ENCODE measurements at places on chromosomes 2 and 18. TPM values are rescaled to one million over a fixed set of nuclear protein-coding genes. Genes with fewer than 3 reads are reported as not detected.

The NEUROD1 gene
- not detected for total RNA-seq

The PLGLB2 gene
- total RNA-seq: 0.24 TPM

The SLC8A1 gene
- 19.9 TPM for total RNA-seq

The MBD5 gene
- total RNA-seq: 11.2 TPM

The HDLBP gene
- 521 TPM for total RNA-seq

The G6PC2 gene
- total RNA-seq: not detected

DNA sequence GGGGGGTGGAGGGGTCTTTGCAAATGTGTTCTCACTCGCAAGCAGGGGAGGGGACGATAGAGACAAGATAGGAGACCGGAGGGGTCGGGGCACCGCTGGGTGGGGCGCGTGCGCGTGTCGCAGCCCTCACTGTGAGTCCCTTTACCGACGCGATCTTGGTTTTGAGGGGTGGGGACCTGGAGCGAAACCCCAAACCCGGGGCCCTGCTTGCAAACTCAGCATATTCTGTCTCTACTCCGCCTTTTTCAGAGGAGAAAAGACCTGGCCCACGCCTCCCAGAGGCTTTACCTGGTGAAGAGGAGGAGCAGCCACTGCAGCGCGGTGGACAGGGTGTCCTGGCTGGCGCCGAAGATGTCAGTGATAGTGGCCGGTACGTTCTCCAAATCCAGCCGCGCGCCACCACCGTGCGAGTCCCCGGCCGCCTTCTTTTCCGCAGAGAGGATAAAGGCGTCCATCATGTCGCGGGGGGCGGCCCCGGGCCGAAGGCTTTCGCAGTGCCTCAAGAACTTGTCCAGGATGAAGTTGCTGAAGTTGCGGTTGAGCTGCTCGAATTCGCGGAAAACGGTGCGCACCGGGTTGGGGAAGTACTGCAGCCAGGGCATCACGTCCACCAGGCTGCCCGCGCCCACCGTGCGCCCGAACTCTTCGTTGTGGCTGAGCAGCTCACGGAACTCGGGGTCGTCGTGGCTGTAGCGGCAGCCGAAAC, 1.7 kb downstream of the CYP1B1 start:
- no peak for DNase-seq

DNA sequence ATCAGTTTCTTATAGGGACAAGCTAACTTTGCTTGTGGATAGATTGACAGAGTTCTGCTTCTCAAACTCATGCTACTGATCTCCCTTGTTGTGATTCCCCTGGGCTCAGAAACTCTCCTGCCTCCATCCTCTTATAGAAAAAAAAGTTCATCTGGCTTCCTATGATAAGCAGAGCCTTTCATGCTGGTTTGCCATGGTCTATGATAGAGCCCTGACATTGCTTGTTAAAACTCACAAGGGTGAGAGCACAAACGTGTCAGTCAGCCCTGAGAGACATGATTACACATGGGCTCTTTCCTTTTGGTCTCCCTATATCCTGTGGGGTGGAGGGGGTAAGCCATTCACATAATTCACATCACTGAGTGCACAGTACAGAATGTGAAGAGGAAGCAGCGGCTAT, 121.8 kb downstream of the TDRD15 start:
- no peak for DNase-seq

- no peak for DNase-seq
Measured at GRCh38 chr2:202278944-202279343, 13.4 kb downstream of the NOP58 start.

- no peak for DNase-seq
Measured at GRCh38 chr2:71120195-71120594, 9.8 kb downstream of the MCEE start.

DNA sequence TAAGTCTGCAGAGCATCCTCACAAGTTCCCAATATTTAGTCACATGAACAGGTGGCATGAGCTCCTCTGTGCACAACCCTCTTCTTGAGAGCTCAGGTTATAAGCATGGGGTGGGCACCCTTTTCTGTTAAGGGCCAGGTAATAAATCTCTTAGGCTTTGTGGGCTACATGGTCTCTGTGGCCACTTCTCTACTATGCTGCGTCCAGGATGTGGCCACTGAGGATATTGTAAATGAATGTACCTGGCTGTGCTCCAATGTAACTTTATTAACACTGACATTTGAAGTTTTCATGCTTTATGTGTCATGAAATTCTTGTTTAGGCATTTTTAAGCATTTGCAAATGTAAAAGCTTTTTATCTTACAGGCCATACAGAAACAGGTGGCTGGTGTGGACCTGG, 116.8 kb upstream of the ST6GAL2 start:
- no peak for DNase-seq

DNA sequence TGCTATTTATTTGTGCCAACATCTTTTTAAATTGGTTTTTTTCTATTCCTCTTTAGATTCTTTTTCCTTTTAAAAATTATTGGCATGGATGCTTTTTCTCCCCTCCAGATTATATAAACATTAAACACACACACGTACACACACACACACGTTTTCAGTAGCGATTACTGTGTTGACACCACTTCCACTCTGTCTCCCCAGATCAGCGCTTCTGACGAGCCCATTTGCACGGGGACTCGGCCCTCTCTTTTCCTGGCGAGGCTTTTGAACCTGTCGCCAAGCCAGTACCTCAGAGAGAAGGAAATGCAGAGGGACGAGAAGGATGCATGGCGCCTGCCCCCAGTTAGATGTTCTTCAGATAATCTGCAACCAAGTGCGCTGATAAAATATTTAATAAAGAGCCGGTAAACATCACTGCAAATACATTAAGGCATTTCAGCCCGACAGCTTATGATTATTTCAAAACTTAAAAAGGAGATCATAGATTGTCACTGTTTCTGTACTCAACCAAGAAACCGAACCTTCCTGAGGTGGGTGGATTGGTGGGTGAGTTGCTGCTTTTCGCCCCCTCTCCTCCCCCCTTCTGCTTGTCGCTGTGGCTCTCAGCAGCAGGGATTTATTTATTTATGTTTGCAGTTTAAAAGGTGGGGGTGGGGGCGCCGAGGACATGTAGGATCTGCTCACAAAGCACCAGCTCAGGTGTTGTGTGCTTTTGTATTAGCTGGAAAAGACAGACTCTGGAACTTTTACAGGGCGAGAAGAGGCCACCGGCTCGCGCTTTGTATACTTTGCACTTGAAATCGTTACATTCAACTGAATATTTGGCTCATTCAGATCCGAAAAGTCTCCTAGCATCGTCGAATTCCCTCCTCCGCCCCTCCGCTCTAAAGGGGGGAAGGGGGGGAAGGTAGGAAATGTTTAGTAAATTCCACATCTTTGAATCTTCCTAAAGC, 787 bp upstream of the TBR1 start:
- DNase-seq: no peak

- no peak for DNase-seq
Measured at GRCh38 chr2:191666732-191667131, 11.2 kb upstream of the NABP1 start.

DNA sequence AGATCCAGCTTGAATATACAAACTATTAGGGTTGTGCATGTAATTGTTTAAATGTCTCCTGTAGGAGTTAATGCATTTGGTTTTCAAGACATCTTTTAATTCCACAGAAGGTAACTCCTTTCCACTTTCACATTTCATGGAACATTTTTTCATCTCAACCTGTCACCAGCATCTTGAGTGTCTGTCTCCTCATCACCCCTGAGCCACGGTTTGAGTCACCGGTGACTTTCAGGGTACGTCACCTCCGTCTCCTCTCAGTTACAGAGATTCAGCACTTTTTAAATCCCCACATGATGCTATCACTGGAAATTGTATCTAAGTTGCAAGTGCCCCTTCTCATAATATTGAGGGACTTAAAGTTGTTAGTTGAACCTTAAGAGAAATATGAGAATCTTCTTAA, 25.3 kb downstream of the GPR55 start:
- DNase-seq: no peak

DNA sequence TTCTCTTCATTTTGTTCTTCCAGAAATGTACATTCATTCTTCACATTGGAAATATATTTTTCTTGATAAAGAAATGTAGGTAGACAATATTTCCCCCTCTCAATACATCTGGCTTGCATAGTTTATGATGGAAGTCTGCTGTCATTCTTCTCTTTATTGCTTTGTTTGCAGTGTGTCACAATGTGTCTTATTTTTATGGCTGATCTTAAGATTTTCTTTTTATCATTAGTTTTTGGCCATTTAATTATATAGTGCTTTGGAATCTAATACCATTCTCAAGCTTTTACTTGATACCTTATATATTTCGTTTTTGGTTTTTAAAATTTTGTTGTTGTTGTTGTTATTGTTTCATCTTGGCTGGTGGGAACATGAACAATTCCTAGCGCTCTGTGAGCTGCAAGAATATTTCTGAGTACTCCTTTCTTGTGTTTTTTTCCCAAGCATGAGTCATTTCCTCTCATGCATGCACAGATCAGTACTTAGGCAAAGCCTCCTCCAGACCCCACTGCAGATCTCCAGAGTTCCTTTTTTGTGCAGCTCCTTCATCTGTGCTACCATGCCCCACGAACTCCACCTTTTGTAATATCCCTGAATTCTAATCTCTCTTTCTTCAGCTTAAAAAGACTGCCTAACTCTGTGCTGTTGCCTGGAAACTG, 13.7 kb upstream of the MMADHC start:
- DNase-seq: peak; percentile 31

DNA sequence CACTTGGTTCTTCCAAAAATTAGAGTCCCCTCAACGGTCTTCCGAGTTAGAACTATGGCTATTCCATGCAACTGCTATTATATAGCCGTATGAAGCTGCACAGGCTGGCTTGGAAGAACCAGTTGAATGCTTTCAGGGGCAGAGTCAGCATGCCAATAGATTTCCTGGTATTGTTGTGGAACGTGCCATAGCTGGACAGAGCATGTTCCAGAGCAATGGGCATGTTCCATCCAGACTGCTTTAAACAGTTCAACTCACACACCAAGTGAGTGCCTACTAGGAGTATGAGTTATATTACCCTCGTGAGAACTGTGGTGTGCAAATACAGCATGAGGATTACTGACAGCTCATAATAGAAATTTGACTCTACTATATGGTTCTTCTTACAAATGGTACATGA, 682.0 kb downstream of the SATB2 start:
- DNase-seq: peak; percentile 29

GRCh38 chr2:170258382-170258781, 80.4 kb downstream of the MYO3B start:
- no peak for DNase-seq

- DNase-seq: peak; percentile 55
Measured at GRCh38 chr2:144331674-144332355, 188.1 kb downstream of the ZEB2 start.
